ENCODE measurements at places on chromosomes 2 and 18.

DNA sequence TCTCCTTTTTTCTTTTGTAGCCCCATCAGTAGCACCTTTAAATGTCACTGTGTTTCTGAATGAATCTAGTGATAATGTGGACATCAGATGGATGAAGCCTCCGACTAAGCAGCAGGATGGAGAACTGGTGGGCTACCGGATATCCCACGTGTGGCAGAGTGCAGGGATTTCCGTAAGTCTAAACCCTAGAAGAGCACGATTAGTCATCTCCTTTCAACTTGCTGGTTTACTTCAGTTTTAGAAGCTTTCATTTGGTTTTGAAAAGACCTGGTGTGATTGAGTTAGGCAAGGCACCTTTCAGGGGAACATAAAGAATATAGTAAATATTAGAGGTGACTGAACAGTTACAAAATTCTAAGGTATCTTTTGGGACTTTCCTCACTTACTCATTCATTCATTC lies 72.2 kb upstream of the TMEM87B start:
- no peak for DNase-seq

- peak; percentile 79 for DNase-seq
These were observed 26.3 kb downstream of the DHRS9 start for GRCh38 chr2:169095621-169096105.

DNA sequence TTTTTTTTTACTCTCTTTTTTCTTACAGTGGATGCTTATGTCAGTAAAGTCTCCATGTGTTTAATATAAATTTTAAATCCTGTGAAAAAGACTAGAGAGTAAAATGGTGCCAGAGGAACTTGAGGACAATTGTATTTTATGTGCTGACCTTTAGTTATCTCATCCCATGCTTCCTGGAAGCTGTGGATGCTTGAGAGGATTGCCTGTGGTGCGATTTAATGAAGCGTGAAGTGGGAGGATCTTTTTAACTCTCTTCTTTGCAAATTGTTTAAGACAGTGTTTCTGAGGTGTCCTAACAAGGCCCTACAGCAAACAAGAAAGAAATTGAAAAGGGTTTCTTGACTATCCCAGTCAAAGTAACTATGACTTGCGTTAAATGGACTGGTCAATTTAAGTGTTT lies 84.2 kb downstream of the DTNA start:
- DNase-seq, result no peak

DNA sequence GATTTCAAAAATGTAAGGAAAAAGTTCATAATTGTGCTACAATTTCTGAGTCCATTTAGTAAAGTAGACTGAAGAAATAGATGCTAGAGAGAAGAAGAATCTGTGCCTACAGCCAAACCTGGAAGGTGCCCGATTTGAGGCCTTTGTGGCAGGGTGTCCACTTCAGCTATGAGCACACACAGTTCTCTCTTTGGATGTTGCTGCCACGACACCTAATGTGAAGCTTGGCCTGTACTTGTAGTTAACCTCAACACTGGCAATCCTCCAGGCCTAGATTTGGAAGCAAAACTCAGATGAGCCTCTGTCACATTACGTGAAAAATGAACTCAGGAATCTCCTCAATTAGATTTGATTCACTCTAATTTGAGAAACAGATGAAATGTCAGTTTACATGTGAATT lies 90.1 kb upstream of the LRP1B start:
- no peak for DNase-seq

DNA sequence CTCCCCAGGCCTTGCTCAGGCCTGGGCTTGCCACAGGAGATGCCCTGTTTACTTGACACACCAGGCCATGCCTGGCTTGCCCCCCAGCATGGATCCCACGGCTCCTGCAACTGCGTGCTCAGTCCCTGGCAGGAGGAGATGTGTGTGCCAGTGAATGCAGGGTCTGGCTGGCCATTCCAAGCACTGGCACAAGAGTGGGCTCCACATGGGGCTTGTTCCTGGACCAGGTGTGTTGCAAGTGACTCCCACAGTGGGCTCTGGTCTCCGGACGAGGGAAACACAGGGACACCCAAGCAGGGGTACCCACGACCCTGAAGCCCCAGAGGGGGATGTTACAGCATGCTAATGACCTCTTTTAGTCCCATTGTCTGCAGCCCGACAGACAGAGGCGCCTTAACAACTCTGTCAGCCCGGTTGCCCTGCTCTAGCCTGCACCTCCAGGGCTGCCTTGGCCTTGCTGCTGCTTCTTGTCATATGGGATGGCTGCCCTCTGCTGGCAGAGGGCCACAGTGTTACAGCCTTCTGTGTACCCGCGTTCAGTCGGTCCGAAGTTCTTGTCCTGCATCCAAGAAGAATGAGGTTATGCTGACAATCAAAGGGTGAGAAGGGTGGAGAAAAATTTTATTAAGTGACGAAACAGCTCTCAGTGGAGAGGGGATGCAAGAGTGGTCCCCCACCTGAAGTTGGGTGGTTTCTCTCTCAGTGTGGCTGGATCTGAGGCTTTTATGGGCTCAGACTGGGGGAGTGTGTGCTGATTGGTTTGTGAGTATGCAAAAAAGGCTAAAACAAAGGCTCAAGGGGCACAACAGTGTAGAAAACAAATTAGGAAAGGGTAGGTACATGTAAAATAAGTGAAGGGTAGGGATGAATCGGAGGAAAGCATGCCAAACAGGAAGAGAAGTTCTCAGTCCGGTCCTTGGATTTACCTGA lies 180.4 kb downstream of the MBD5 start:
- DNase-seq, result peak; percentile 10

DNA sequence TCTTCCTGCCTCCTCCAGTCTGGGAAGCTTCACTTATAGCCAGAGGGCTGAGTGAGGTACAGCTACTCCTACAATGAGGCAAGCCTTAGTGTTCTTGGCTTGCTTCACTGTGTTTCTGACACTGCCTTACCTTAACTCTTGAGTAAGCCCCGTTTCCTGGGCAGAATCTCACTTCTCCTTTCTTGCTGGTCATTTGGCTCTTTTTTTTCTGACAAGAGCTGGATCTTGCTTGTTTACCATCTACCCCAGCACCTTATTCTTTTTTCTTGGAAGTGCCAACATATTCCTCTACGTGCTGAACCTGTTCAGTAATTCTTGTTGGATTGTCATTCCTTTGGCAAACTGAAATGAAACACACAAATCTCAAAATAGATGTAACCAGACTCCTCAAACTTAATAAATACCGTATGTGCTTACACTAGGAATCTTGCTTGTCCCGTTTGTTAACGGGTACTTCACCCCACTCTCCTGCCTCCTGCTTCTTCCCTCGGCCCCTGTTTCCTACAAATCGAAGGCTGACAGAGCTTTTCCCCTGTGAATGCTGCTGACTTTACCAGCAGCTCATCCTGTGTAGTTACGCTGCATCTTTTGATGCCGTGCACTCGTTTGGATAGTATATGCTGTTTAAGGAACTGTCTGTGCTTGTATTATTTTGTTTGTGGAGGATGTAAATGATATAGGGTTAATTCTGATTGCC lies 132.2 kb downstream of the FMNL2 start:
- no peak for DNase-seq

GRCh38 chr2:69359371-69359770 lies 27.7 kb downstream of the GFPT1 start:
- no peak for DNase-seq

GRCh38 chr18:47968006-47968676 lies 37.7 kb upstream of the SMAD2 start:
- DNase-seq, result peak; percentile 13

GRCh38 chr2:127052771-127053691 lies 53.9 kb downstream of the BIN1 start:
- no peak for DNase-seq

DNA sequence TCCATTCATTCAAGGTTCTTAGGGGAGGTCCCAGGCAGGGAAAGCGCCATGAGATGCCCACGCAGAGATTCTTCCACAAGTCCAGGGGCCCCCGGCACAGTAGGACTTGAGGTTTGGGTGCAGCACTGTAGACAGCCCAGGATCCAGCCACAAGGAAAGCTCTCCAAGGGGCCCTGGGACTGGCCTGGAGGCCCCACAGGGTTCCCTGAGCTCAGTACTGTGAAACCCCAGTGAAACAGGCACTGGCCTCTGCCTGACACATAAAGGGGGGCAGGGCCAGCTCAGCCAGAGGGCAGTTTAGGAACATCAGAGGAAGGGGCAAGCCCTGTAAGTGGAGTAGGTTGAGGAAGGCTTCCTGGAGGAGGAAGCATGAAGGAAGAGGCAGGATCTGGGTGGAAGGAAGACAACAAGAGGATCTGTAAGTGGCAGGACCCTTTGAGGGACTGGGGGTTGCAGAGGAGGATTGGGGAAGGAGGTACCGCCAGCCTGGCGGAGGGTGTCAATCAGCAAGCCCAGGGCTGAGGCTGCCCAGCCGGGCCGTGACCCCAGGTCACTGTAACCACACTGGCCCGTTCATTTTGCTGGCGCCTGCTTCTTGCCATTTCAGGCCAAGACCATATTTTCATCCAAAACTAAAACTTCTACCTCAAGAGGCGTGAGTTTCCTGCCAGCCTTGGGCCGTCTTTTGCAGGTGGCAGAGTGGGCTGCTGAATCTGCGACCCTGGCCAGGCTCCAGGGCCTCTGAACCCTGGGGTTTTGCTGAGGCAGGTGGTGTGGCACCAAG lies 175.2 kb downstream of the SMAD7 start:
- DNase-seq, result no peak

GRCh38 chr2:44548221-44549098 lies 186.7 kb downstream of the CAMKMT start:
- DNase-seq, result no peak

- DNase-seq, result no peak
These were observed 73.1 kb upstream of the RMDN2 start for GRCh38 chr2:37851828-37852584.

DNA sequence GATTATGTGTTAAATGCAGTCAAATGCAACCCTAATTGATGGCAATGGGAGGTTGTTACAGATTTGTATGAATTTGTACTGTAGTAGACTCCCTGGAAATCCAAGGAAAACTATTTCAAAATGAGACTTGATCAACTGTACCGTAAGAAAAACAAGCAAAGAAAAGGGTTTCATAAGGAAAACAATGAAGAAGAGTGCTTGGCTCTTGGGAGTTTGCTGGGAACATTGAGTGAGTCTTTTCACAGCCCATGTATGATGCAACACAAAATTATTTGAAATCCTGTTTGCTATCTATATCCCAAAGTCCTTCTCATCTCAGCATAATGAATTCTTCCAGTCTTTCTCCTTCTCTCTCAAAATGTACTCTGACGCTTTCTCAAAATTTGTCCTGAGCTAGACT lies 67.0 kb upstream of the OSR1 start:
- no peak for DNase-seq

GRCh38 chr2:101047075-101047766 lies 45.1 kb downstream of the RPL31 start:
- no peak for DNase-seq

DNA sequence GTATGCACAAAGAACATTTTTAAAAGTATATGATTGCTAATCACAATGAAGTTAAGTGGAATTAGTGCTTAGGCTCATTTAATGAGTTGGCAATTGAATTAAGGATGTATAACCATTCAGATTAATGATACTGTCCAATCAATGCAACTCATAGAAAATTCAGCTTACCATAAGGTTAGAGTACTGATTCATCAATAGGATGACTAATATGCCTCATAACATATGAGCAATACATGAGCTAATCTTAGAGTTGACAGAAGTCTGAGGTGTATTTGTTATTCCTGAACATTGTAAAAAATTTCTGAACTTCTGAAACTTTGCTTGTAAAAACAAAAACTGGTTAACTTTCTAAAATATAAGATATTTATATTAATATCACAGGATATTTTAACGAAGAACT lies 118.3 kb upstream of the NETO1 start:
- DNase-seq, result no peak

GRCh38 chr18:12462242-12462641 lies 54.5 kb downstream of the PRELID3A start:
- no peak for DNase-seq

DNA sequence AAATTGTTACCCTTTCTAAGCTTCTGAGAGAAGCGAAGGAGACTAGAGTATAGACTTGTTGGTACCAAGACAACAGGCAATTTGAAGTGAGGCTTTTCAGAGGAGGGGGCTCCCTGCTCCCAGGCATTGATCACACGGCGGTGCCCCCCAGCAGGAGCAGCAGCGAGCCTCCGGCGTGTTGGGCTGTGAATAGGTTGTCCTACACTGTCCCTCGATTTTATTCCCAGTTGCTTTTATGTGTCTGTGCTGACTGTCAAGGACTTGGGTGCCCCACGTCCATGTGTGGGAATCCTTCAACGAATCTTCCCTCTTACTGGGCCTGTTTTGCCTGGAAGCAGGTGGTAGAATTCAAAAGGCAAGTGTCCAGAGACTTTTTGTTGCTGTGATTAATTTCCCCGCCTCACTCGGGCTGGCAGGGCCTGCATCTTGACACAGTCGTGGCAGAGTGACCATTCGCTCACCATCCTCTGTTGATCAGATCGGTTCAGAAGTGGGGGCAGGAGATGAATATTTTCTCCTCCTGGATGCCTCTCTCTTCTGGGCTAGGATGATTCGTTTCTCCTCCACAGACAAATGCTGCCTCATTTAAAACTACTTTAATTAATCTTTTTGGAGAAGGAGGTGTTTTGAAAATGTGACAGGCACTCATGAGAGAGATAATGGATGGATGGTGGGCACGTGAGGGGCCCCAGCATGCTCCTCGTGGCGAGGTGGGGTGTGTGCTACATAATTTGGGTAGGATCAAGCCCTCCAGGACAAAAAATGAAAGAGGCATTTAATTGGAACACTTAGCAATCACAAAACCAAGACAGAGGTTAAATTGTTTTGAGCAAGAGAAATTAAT lies 77.6 kb downstream of the SMIM21 start:
- no peak for DNase-seq

DNA sequence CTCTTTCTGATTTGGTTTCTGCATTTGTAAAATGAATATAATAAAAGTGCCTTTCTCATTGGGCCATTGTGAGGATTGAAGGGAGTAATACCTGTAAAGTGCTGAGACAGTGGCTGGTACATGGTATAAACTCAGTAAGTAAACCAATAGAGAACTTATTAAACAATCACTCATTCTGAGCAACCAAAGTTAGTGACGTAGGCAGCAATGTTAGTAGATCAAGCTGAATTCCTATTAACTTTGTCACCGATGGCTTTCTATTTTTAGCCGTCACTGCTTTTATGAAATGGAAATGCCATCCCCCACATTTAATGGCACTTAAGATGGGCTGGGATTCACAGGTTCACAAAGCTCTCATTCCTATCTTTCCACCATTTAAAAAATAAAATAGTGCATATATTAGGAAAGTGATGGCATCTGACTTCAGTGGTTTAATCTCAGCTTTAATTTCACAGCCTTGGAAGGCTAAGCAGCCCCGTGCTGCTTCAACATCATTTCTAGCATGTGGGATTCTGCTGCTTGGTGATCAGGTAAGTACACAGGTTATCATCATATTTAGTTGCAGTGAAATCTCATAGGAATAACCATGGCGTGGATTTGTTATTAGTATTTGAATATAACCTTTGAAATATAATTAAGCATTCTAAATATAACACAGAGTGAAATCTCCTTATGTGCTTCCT lies 17.6 kb upstream of the PPP4R1 start:
- peak; percentile 74 for DNase-seq

DNA sequence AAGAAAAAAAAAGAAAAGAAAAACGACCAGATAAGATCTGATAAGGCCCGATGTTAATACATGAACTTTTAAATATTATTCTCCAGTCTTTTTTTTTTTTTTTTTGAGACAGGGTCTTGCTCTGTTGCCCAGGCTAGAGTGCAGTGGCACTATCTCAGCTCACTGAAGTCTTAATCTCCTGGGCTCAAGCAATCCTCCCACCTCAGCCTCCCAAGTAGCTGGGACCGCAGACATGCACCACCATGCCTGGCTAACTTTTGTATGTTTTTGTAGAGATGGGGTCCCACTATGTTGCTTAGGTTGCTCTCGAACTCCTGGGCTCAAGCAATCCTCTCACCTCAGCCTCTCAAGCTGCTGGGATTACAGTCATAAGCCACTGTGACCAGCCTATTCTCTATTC lies 1.6 kb downstream of the ABCG5 start:
- DNase-seq, result no peak

- DNase-seq, result no peak
These were observed 3.7 kb upstream of the MFSD6 start for GRCh38 chr2:190404487-190404886.

All from AG08395 (cell line).